Left cardiac atrium (tissue), 4 donors: ENCODE measurements at places on chromosomes 2 and 18. TPM values are rescaled to one million over a fixed set of nuclear protein-coding genes. Genes with fewer than 3 reads are reported as not detected.

DNA sequence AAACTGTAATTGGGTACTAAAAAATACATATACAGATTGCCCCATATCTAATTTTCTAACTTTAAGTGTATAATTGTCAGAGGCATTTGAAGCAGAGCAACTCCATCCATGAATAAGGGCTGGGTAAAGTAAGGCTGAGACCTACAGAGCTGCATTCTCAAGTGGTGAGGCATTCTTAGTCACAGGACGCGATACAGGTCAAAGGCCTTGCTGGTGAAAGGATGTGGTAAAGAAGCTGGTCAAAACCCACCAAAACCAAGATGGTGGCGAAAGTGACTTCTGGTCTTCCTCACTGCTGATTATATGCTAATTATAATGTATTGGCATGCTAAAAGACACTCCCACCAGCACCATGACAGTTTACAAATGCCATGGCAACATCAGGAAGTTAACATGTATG lies 50.0 kb downstream of the SLC8A1 start:
- DNase-seq: no peak

- DNase-seq: no peak
These were observed 11.4 kb upstream of the SLC20A1 start for GRCh38 chr2:112634153-112634873.

DNA sequence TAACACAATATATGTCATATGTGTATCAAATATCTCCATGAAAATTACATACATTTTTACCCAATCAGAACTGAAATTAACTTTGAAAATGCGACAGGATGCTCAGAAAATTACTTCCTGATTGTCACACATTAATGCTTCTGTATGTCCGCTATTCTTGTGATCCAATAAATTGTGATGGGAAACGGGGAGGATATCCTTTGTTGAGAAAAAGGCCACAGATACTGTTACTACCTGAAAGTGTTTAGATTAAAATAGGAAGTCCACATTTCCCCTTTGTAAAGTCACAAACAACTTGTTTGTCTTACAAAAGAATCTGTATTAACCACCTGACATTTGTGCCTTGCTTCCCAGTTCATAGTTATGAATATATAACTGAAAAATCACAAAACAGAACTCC lies 62.9 kb downstream of the NOL10 start:
- no peak for DNase-seq

DNA sequence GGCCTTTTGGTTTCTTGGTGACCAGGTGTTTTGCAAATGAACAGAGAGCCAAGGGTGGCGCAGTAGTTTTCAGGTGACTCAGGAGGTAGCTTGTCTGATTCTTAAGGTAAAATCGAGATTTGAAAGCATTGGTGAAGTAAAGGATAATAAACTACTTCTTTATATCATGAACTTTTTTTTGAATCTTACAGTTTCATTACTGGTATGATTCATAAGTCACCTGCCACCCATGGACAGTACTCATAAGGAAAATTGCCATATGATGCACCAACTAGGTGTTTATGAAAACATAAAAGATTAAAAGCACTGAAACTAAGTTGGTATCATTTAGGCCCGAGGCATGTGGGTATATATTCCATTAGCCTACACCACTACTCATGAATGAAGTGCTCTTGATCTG lies 84.1 kb upstream of the MGAT5 start:
- no peak for DNase-seq

DNA sequence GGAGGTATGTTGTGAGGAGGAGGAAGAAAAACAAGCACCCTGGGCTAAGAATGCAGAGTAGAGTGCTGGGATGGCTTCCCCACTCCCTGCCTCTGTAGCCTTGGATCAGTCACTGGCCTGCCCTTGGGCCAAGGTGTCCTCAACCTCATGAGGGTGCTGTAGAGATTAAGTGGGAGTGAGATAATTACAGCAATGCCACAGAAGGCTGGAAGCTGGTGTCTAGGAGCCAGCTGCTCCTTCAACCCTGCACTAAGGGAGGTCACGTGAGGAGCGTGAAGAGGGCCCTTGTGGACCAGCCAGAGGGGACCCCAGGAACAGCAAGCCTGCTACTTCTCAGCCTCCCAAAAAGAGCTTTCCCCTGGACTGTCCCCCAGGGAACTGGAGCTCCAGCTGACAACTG lies 95.2 kb downstream of the TTC32 start:
- no peak for DNase-seq

DNA sequence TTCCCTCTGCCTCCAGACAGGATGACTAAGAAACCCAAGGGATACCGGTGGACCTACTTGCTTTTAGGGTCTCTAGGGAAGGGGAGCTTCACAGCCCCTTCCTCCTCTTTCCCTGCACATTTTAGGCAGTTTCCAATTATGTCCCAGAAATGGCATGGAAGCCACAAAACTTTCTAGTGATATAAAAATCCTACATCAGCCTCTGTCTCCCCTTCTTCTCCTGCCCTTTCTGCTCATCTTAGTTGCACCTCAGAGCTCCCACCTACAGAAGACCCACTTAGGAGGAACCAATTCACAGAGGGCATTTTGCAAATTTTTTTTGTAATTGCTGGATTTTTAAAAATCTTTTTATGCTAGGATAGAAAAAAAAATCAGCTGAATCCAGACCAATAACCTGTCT lies 263.1 kb downstream of the TNS1 start:
- DNase-seq: no peak

LINC00305 gene
- total RNA-seq: not detected

CFAP53 gene
- total RNA-seq: 0.35 TPM

REG3A gene
- total RNA-seq: not detected

STARD6 gene
- not detected for total RNA-seq

MFF gene
- 70.2 TPM for total RNA-seq
